ENCODE measurements at places on chromosomes 3 and 15.

DNA sequence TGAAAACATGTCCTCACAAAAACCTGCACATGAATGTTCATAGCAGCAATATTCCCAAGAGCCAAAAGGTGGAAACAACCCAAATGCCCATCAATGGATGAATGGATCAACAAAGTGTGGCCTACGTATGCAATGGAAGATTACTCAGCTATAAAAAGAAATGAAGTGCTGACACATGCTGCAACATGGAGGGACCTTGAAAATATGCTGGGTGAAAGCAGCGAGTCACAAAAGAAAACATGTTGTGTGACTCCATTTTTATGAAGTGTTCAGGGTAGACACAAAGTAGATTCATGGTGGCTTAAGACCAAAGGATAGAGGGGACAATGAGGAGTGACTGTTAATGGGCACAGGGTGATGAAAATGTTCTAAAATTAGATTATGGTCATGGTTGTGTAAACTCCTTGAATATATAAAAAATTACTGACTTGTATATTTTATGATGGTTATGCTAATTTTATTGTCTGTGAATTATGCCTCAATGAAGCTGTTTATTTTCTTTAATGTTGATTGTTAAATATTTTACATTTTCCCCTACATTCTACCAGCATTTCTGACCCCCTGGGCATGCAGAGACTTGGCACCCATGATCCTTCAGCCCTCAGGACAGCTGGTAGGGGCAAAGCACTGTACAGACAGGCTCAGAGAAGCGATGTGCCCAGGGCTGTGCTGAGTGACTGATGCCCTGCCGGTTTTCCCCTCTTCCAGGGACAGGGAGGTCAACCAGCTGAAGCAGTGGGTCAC lies 37.8 kb downstream of the CFAP100 start:
- no peak for DNase-seq

DNA sequence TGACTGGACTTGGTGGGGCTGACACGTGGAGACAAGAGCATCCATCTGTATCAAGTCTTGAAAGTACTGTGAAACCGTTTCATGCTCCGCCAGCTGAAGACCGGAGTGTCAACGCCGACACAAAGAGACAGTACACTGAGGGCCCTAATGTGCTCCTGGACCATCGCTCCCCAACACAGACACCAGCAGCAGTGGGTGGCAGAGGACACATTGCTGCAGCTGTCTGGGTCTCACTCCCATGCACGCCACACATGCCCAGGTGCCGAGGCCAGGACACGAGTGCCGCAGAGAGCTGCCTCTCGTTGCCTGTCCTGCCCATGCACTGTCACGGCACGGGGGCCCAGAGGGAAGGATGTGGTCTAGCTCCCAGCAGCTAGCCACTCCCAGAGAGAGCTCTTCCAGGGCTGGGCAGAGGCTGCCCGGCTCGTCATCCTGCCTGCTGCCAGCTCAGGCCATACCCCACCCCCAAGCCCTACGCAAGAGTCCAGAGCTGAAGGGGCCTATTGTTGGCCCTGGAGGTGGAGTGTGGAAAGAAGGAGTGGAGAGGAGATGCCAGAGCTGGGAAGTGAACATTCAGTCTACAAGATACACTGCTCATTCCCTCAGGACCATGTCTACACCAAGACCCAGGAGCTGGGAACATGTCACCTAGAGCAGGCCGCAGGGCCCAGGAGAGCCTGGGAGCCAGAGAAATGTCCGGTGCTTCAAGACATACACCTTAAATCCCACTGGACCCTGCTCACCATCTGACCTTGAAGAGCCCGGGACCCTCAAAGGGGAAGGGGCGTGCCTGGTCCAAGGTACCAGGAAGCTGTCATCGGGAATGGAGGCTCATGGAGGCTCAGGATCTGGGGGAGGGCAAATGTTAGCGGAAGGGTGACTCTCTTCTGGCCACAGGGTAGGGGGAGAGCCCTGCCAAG lies 7.7 kb downstream of the TNK2 start:
- no peak for DNase-seq

GRCh38 chr3:42509111-42509510 lies 6.7 kb downstream of the VIPR1 start:
- no peak for DNase-seq

DNA sequence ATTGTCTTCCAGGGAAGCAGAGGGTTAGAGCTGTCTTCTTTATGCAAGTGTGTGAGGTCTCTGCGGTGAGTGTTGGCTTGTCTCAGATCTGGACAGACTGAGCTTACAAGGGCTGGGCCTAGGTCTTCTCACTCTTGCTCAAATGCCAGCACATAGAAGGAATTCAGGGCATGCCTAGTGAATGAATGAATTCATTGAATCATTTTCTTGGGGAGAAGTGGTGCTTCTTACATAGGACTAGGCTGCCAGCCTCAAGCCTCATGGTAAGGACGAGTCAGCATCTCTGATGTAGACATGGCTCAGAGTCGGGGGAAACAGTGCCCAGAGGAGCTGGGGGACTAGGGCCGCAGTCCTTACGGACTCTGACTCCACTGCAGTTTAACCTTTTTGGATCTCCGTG lies 17.2 kb downstream of the MKRN2 start:
- DNase-seq = no peak

GRCh38 chr3:32968166-32968919 lies 16.9 kb downstream of the CCR4 start:
- no peak for DNase-seq

All from GM12891 (cell line).